Natural killer cell (primary cell): ENCODE measurements at places on chromosomes 6 and 20. TPM values are rescaled to one million over a fixed set of nuclear protein-coding genes. Genes with fewer than 3 reads are reported as not detected.
A peak's percentile ranks its signal among the peaks of the same experiment; 100 is the strongest.

The SNHG17 gene
- 53.8 TPM for total RNA-seq

DNA sequence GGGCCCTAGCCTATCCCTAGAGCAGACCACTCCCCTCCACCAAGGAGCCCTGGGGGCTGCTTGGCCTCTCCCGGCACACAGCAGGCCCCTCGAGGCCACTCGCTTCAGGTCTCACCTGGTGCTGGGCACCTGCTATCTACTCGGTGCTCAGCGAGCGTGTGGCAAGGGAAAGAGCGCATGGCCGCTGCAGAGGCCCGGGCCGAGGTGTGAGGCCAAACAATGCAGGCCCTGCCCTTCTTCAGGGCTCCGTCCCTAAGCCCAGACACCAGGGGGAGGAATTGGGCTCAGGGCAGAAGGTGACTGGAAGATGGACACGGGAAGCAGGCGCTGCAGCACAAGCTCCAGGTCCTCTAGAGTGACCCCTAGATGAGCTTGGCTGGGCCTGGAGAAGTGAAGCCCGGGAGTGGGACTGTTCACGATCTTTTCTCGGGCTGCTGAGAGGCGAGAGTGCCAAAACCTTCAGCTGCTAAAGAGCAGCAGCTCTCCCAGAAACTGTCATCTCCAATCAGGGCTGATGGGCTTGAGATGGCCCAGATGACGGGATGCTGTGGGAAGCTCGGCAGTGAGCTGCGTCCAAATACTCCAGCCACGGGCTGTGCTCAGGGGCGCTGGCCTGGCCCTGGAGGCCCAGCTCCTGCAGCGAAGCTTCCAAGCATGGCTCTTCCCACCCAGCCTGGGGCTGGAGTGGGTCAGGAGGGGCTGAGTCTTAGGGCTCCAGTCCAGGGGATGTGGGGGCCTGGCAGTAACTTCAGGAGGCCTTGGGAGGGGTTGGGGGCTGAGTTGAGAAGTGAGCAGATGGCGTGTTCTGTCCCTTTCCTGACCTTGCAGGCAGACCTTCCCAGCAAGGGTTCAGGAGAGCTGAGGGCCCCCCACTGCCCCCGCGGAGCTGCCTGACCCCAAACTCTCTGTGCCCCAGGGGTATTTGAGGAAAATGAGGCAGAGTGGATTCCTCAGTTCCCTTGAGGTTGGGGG is 43.7 kb downstream of the APCDD1L start:
- no peak for DNase-seq
- H3K36me3 ChIP-seq = no peaks in the 10 kb centered on the region

DNA sequence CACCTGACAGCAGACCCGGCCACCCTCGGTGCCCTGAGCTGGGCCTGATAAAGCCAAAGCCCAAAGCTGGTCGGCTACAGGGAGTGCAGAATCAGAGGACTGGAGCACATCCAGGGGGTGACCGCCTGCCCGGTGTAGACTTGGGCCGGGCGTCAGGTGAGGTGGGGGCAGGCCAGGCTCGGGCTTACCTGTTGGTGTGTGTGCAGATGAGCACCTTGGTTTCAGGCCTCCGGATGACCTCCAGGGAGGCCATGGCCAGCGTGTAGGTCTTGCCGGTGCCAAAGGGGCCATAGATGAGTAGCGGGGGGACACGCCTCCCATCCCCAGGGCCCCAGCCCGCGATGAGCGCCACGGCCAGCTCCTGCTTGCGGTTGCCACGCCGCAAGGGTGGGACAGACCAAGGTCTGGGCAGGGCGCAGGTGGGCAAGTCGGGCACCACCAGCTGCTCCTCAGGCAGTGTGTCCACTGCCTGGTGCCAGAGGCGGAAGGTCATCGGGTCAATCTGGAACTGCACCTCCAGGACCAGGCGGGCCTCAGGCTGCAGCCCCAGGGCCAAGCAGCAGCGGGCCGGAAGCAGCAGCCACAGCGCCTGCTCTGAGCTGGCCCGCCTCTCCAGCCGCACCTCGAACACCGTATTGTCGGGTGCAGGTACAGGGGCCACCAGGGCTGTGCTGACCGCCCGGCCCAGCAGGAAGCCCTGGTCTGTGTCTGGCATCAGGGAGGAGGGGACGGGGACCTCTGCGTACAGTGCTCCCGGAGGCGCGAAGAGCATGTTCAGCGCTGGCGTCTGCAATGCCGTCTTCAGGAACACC is 5.7 kb downstream of the HELZ2 start:
- H3K27ac ChIP-seq = peak overlapping the region; percentile 80
- peaks cover 47% of the 10 kb centered on the region for H3K4me1 ChIP-seq
- H3K36me3 ChIP-seq = peaks cover 13% of the 10 kb centered on the region
- peak overlapping the region; percentile 26 for H3K4me3 ChIP-seq
- H3K27me3 ChIP-seq = no peaks in the 10 kb centered on the region

DNA sequence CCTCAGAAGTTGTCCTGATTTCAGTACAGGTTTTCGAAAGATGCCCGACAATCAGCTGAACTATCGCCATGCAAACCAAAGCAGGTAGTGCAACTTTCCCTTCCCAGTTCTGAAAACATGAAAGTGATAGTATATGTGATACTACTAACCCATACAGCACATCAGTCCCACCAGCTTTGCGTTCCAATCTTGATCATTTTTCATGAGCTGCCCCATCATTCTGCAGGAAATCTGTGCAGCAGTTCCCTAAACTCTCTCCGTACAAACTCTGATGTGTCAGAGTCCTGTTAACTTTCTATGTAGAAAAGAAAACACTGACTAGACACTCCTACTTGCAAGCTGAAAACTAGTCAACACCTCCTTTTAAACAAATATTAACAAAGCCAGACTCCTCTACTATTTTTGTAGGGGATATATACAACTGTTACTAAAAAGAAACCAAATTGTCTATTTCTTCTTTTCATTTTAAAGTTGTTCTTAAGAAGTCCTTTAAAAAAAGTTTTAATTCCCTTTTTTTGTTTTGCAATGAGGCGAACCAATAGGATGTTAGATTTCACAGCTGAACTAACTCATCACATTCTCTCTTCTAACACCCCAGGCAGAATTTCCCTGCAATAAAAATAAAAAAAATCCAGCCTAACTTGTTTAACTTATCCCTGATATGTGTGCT is 99.6 kb upstream of the DST start:
- H3K4me3 ChIP-seq = no peak overlapping the region
- H3K36me3 ChIP-seq = no peaks in the 10 kb centered on the region
- H3K27ac ChIP-seq = no peak overlapping the region

- H3K4me3 ChIP-seq = no peak overlapping the region
- no peak overlapping the region for H3K27ac ChIP-seq
- no peaks in the 10 kb centered on the region for H3K36me3 ChIP-seq
- H3K27me3 ChIP-seq = peaks cover 62% of the 10 kb centered on the region
- no peak for DNase-seq
These were observed 489 bp downstream of the TBX18 start for GRCh38 chr6:84763886-84764331.

DNA sequence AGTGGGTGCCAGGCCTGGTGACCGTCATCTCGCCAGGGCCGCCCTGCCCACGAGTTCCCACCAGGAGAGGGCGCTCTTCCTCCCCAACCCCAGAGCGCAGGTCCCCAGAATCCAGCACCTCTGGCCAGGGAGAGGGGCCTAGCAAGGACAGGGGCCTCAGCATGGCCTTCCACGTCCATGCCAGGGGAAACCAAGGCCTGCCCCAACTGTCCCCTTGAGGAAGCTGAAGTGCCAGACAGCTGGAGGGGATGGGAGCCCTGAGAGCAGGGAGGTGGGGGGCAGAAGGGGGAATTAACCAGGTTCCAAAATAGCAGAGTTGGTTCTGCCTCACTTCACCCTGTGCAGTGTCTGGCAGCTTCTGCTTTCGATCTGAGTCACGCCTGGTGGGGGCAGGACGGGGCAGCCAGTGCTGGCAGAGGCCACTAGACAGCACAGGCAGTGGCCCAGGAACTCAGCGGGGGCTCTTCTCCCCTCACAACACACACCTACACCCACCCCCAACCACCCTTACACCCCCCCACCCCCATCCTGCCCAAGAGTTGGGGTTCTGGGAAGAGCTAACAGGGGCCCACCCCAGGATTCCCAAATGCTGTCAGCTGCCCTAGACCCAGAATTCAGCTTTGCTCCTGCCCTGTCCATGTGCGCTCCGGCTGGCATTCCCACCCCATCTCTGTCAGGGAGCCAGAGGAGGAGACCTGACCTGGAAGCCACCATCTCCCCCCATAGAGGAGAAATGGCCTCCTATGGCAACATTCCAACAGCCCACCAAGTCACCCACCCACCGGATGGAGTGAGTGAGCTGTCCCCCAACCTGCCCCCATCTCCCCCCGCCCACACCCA is 29.2 kb downstream of the TFEB start:
- no peak overlapping the region for H3K4me3 ChIP-seq
- peaks cover 52% of the 10 kb centered on the region for H3K4me1 ChIP-seq
- H3K27ac ChIP-seq = peak overlapping the region; percentile 79

DNA sequence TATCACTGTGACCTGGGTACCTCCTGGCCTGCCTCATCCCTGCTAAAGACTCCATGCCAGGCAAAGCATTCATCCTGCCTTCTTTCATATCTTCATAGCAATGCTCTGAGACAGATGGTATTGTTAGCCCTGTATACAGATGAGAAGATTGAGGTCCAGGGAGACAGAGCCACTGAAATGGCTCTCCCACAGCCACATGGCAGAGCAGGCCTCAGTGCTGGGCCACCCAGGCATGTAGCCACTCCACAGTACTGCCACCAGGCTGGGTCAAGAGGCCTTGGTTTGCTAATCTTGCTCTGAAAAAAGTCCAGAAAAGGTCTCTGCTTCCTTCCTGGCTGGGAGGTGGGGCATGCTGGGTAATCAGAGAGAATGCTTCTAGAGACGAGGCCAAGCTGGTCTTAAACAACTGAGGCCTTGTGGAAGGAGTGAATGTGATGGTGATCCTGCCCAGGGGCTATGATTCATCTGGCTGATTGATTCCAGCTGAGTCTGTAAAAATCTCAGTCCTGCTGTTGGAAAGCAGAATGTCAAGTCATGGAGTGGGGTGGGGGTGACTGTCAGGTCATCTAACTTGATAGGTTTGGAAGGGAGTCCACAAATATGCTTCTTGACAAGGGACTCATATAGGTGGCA is 29.8 kb downstream of the HM13 start:
- DNase-seq = no peak
- H3K27me3 ChIP-seq = no peaks in the 10 kb centered on the region
- no peak overlapping the region for H3K4me3 ChIP-seq
- peaks cover 25% of the 10 kb centered on the region for H3K36me3 ChIP-seq
